ENCODE measurements at places on chromosomes 12 and 14.

GRCh38 chr12:9256341-9256740, 48.1 kb upstream of the PZP start:
- DNase-seq = no peak

GRCh38 chr12:9065607-9065856, 50.2 kb downstream of the A2M start:
- DNase-seq = no peak

DNA sequence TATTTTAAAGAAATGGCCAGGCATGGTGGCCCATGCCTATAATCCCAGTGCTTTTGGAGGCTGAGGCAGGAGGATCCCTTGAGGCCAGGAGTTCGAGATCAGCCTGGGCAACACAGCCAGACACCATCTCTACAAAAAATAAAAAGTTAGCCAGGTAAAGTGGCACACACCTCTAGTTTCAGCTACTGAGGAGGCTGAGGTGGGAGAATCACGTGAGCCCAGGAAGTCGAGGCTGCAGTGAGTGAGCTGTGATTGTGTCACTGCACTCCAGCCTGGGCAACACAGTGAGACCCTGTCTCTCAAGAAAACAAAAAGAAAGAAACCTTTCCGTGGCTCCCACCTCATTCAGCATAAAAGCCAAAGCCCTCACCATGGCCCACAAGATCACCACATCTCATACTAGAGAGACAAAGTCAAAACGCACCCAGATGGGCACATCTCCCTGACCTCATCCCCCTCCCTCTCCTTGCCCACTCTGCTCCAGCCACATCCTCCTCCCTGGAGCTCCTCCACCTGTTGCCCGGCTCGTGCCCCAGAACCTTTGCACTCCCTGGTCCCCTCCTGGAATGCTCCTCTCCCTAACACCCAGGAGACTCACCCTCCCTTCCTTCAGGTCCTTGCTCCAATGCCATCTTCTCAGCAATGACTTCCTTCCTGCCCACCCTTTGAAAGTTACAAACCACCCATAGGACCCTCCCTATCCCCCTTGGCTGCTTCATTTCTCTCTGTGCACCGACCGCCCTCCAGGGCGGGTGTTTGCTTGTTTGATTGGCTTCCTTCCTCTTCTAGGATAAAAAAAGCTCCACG, 4.8 kb upstream of the SCARB1 start:
- no peak for DNase-seq

DNA sequence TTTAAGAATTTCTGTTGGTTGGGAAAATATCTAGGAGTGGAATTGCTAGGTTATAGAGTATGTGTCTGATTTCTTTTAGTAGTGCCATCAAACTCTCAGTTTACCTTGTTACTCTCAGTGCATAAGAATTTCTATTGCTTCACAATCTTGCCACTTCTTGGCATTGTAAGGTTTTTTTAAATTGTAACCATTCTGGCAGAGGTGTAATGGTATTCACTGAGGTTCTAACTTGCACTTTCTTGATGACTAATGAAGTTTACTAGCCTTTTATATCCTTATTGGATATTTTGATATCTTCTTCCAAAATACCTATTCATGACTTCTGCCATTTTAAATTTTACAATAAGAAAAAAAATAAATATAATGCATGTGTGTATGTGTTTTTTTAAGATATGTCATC, 478.0 kb downstream of the NAV3 start:
- no peak for DNase-seq

DNA sequence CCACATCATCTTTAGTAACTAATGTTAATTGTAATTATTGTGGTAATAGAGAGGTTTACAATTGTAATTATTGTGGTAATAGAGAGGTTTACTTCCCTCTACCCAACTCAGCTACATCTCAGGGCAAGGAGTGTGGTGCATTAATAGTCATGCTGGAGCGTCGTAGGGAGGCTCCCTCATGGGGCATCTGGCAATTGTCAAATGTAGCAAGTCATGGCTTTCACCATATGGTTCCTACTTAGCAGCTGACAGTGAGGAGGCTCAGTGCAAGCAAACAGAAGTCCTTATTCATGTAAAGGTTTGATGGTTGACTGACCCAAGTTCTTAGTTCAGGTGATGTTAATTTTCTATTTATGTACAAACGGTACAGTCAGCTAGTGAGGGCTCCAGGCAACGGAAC, 1012.0 kb downstream of the FLRT2 start:
- DNase-seq = no peak

Measured in activated naive CD8-positive, alpha-beta T cell treated with anti-CD3 and anti-CD28 coated beads for 36 hours (primary cell).